ENCODE measurements at places on chromosomes 7 and 10.

DNA sequence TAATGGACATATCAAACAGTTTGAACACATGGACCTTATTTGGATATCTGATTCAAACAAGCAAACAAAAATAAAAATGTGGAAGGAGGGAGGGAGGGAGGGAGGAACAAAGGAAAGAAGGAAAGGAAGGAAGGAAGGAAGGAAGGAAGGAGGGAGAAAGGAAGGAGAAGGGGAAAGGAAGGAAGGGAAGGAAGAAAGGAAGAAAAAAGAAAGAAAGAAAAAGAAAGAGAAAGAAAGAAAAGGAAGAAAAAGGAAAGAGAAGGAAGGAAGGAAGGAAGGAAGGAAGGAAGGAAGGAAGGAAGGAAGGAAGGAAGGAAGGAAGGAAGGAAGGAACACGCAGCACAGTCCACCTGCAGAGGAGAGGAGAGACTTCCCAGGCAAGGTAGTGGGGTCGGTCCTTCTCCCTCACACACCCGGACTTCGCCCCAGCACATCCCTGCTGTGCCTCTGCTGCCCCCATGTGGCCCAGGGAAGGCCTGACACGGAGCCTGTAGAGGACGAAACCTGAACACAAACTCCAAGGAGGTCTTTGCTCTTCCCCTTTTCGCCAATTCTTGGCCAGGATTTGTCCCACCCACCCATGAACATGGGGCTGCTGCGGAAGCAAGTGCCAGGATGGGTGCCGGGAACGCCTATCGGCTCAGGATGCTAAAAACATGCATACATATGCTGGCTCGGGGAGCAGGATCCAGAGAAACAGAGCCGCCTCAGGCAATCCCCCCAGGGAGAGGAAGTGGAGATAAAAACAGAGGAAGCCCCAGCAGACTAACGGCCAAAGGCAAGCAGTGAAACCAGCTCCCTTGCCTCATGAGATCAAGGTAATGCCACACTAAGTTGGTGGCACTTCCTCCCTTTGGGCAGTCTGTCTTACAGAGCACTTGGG, 52.3 kb upstream of the DGKI start:
- DNase-seq: peak; percentile 91

DNA sequence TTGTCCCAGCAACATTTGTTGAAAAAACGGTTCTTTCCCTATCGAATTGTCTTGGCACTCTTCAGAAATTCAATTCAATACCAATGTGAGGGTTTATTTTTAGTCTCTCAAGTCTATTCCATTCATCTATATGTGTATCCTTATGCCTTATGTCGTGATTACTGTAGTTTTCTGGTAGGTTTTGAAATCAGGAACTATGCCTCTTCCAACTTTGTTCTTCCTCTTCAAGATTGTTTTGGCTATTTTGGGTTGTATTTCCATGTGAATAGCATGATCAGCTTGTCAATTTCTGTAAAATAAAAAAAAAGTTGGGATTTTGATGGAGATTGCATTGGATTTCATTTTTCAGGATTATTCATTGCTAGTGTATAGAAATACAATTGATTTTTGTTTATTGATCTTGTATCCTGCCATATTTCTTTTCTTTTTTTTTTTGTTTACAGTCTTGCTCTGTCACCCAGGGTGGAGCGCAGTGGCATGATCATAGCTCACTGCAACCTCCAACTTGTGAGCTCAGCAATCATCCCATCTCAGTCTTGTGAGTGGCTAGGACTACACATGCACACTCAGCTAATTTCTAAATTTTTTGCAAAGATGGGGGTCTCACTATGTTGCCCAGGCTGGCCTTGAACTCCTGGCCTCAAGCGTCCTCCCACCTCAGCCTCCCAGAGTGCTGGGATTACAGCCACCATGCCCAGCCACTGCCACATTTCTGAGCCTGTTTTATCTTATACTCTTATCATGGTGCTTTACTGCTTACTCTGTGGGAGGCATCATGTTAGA, 46.2 kb upstream of the MKLN1 start:
- no peak for DNase-seq

GRCh38 chr7:104982308-104983075, 31.5 kb upstream of the KMT2E start:
- DNase-seq: no peak

DNA sequence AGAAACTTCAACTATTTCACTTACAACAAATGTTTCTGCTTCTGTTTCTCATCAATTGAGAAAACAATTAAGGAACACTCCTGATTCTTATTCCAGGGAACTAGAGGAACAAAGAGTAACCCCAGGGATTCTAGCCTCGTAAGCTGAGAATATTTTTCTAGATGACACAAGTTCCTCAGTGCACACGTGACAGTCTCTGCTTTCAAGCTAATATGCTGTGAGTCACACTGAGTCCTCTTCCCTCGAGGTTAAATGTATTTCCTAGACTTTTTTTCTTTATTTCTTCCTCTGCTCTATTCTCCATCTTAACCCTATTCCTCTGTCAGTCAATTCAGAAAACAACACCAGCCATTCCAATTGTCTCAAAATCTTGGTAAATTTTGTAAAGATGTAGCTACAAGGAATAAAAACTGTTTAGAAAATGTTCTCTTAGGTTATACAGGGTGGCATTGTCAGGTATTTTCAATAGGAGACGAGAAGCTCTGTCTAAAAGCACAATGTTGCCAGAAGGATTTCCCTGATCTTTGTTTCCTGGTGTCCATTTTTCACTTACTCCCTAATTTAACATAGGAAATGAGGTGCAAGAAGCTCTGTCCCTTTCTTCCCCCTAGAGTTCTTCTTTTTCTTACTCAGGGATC, 5.8 kb upstream of the C1GALT1 start:
- DNase-seq: no peak

DNA sequence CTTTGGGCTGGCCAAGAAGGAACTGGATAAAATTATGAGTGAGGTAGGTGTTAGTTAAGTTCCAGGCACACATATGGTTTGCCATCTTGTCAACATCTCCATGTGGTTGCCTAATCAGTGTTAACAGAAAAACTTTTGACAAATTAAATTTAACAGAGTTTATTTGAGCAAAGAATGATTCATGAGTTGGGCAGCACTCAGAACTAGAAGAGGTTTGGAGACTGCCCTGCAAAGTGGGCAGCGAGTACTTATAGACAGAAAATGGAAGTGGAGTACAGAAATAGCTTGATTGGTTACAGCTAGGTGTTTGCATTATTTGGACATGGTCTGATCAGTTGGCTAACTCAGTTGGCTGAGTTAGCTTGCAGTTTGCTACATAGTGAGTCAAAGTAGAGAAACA, 37.5 kb upstream of the AGK start:
- DNase-seq: no peak

GRCh38 chr10:78755063-78755701, 313.6 kb upstream of the ZMIZ1 start:
- no peak for DNase-seq

DNA sequence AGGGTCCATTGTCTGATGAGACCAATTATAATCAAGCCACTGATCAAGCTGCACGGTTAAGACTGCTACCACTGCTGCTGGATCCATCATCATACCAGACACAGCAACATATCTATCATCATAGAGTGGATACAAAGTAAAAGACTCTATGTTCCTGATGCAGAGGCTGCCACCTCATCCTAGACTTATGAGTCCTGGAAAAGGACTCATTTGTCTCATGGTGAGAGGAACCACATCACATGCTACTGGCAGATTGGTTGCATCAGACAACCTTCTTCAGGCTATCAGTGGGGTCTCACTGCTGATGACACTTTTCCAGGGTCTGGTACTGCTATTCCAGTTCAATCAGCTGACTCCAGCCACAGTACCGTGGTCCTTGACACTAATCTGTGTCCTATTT, 79.0 kb downstream of the ABI1 start:
- DNase-seq: peak; percentile 22

- no peak for DNase-seq
Observed at GRCh38 chr10:89535171-89536012, at the start of gene SLC16A12. TSS of gene SLC16A12 (minus strand) at chr10:89535594. CDS start at chr10:89462578, 73,016 bp downstream.

DNA sequence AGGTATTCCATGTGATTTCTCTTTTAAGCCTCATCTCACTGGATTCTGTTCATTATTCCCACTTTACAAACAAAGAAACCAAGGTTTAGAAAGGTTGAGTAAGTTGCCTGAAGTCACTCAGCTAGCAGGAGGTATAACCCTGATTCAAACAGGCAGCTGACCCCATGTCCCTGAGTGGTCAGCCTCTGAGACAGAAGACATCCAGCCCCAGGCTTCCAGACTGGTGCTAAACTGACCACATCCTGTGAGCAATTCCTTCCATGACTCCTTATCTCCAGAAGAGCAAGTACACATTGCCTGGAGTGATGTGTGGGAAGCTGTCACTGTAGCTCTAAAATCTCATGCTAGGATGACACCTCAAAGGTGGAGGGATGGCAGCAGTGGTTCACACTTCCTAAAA, 3.7 kb downstream of the PLPP4 start:
- no peak for DNase-seq

DNA sequence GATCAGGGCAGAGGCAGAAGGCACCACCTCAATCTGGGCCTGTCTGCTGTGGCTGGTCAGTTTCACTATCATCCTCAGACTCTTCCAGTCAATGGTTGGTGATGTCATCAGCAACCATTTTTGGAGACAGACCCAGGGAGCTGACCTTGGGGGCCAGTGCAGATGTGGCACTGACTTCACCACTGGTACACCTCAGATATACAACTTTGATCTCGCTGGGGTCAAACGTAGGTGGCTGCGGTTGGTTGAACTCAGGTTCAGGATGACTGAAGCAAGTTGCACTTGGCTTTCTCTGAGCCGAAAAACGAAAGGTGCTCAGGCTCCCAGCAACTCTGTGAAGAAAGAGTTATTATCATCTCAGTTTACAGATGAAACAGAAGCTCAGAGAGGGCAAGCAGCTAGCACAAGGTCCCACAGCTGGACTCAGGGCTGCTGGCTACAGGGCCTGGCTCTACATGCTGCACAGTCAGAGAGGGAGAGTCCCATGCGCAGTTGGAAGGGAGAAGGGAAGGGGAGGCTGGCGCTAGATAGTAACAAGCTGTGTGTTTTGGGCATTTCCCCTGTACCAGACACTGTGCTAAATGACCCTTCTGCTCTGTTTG, 27.2 kb downstream of the ANKRD16 start:
- no peak for DNase-seq

DNA sequence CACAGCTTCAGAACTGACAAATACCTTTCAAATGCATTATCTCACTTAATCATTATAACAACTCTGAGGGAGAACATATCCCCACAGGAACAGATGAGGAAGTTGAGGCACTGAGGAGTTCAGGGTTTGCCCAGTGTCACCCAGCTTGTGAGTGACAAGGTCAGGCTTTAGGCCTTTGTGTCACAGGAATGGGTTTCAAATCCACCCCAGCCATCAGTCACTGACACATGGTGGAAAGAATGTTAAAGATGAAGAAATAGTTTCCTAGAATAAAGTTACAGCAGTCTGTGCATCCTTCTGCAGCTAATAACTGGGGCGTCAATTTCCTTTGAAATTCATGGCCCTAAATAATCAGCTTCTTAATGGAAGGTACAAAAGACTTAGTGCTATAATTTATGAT, 37.8 kb downstream of the SGCE start:
- no peak for DNase-seq

GRCh38 chr7:22720791-22721786, 5.9 kb upstream of the IL6 start:
- no peak for DNase-seq

GRCh38 chr10:48550071-48550691, 54.7 kb downstream of the ARHGAP22 start:
- DNase-seq: no peak

- no peak for DNase-seq
Observed at GRCh38 chr7:135277161-135277560, 43.5 kb downstream of the STRA8 start.

- DNase-seq: no peak
Observed at GRCh38 chr7:75937958-75938786, 23.2 kb downstream of the POR start.

- DNase-seq: no peak
Observed at GRCh38 chr10:51170518-51171245, 96.4 kb downstream of the PRKG1 start.

DNA sequence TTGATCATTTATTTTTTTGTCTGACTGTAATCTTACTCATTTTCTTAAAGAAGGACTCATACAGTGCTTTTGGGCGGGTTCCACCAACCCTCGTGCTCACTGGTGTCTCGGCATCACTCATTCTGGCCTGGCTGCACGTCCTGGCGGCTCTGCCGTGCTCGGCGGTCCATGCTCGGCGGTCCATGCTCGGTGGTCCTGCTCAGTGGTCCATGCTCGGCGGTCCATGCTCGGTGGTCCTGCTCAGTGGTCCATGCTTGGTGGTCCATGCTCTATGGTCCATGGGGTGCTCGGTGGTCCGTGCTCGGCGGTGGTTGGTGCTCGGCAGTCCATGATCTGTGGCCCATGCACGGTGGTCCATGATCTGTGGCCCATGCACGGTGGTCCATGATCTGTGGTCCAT, 72.5 kb downstream of the WDR37 start:
- no peak for DNase-seq

DNA sequence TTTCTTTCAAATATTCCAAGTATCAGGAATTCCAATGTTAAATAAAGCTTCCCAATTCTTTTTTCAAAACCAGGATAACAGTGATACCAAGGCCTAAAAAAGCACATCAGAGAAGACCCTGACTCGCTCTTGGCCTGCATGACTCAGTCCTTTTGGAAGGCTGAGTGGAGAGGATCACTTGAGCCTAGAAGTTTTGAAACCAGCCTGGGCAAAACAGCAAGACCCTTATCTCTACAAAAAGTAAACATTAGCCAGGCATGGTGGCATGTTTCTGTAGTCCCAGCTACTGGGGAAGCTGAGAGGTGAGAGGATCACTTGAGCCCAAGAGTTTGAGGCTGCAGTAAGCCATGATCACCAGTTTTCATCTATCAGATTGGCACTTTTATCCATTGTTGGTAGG, 18.7 kb downstream of the NFE2L3 start:
- DNase-seq: no peak

GRCh38 chr7:41475801-41476459, 227.0 kb downstream of the INHBA start:
- no peak for DNase-seq

DNA sequence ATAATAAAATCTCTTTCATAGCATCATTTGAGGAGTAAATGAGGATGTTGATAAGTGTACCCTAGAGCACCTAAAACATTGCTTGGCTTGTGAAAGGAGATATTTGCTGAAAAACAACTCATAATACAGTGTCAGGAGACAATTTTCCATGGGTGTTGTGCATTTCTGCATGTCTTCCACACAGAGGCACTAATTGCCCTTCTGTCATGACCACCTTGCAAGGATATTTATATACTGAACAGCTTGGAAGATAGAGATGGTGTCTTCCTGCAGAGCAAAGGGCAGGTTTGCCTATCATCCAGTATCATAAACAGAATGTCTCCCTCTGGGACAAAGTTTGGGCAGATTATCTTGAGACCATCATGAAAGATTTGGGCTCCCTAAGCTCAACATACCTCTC, 495.2 kb upstream of the LRRN3 start:
- peak; percentile 1 for DNase-seq

- no peak for DNase-seq
Observed at GRCh38 chr10:32326119-32326518, 20.8 kb downstream of the EPC1 start.

DNA sequence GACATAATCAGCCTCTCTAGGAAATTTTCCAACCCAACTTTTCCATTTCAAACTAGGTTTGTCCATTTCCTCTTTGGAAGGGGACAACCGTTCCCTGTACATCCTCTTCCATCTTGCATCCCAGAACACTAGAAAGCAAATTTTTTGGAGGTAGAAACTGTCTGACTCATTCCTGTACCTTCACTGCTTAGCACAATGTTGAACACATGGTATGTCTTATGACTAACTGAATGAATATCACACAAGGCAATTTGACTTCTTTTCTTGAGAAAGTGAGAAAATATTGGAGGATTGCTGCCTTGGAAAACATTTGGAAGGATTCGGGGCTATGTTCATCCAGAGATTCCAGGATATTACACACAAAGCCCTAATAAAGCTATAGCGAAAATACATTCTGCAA, 289.1 kb downstream of the FGFR2 start:
- no peak for DNase-seq

All from activated CD4-positive, alpha-beta T cell treated with anti-CD3 and anti-CD28 coated beads, Interleukin-2, Interleukin-6, amounts not matched to agents 100 ng/mL and 50 ng/mL, durations not matched to agents 16 hours and 8 hours (primary cell).